ENCODE measurements at places on chromosomes 7 and 10. TPM values are rescaled to one million over a fixed set of nuclear protein-coding genes. Genes with fewer than 3 reads are reported as not detected.

Gene ZNF804B
- total RNA-seq: not detected

Gene CEP55
- 1.1 TPM for total RNA-seq

DNA sequence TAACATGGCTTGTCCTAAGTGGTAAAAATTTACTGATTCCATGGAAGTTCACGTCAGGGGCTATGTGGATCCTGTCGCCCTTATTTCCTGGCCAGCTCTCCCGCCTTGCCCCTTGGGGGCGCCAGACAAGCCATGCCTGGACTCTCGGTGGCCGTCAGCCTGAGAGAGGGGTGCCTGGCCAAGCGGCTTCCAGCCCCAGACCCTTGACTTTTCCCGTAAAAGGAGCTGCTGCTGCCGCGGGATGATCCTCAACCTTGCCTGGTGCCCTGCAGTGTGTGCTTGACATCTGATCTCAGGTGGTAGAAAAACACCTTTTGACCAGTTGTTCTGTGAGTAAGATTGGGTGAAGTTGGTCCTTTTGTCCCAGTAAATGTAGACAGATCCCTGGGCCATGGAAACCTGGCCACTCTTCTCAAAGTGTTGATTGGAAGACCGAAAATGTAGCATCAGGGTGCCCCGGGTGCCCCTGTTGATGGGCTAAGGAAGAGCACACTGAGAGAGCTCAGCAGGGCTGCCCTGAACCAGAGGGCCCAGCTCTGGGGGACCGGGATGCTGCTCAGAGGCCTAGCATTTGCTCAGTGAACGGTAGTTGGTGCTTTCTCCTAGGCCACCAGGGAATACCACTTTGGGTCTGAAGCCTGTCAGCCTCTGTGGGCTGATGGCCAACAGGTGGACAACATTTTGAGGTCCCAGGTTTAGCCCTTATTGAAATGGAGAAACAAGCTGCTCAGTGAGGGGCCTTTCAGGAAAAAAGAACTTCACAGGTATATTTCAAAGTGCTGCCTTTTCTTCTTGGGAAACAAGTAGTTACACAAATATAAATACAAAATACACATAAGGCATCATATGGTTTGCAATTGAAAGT is 162.5 kb downstream of the LRMDA start:
- DNase-seq: no peak

DNA sequence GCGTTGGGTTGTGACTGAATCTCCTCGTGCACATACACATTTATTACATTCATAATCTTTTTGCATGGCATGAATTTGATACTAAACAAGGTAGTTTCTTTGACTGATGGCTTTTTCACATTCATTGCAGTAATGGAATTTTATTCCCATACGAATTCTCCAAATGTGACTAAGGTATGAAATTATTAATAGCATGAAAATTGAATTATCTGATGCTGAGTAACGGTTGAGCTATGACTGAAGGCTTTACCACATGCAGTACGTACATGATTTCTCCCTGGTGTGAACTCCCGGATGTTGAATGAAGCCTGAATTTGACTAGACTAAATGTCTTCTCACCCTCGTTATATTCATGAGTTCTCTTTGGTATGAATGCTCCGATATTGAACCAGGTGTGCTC is 104.4 kb upstream of the C1GALT1 start:
- DNase-seq: no peak

GRCh38 chr10:43041422-43042342 is 35.2 kb upstream of the RET start:
- DNase-seq: no peak

Gene CYP2C19
- 7.8 TPM for total RNA-seq

- no peak for DNase-seq
Measured at GRCh38 chr7:148266795-148267194, 323.8 kb upstream of the C7orf33 start.

DNA sequence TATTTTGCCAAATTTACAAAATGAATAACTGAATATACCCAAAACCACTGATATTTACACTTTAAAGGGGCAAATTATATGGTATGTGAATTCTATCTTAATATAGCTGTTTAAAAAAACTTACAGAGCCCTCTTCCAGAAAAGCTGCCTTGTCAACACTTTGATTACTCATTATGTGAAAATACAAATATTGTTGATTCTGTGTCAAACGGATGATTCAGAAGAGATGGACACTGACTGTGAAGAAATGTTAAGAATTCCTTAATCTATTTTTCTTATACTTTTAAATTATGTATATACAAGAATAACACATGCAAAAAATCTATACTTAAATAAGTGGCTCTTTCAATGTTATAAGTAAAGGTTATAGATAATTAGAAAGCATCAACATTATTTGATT is 41.5 kb downstream of the SMURF1 start:
- no peak for DNase-seq

DNA sequence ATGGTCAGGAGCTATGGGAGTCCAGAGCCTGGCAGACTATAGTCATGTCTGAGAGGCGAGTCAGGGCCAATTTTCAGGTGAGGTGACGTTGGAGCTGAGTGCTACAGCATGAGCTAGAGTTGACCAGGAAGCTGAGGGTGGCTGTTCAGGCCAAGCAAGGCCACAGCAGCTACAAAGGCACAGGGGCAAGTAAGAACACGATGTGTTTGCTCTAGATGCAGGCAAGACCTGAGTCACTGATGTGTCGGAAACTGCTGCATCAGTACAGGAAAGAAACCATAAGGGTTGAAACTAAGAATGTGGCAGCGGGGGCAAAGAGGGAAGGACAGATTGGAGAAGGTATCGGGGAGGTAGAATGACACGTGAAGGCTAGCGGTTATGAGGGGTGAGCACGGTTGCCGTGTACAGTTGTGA is 11.8 kb upstream of the RRP12 start:
- DNase-seq: no peak

Gene LRRC27
- 69.5 TPM for total RNA-seq

DNA sequence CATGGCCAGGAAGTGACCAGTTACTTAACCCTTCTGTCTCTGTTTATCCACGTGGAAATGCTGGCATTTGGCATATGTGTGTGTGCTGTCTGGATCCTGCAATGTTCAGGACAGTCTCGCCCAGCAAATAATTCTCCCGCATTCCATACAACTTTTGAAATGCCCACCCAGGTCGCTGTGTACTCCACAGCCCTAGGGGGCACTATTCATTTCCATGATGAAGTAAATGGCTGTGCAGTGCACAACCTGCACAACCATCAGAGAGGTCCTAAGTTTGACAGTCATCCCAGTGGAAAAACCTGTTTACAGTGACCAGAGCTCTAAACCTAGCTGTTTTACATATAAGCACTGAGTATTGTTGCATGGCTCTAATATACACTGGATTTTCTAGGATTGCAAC is 38.1 kb downstream of the ZNF503 start:
- no peak for DNase-seq

DNA sequence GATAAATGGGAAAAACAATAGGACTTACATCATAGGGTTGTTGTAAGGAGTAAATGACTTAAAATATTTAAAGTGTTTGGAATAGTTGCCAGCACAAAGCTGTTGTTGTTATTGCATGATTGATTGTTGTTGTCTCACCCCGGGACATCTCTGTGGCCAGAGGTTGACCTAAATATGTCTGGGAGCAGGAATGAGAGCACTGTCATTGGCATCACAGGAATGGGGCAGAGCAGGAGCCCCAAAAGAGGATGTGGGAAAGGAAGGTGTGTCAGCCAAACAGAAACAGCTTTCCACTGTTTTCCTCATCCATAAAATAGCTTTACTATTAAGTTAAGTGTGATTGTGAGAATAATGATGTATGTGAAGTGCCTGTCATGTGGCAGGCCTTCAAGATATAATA is 121.6 kb downstream of the TMEM168 start:
- no peak for DNase-seq

Gene ARHGEF35
- total RNA-seq: 4.6 TPM

- no peak for DNase-seq
Measured at GRCh38 chr7:134370135-134370534, 53.4 kb upstream of the SLC35B4 start.

- DNase-seq: no peak
Measured at GRCh38 chr10:72259491-72260238, 14.1 kb upstream of the DDIT4 start.

Gene MYH16
- not detected for total RNA-seq

Gene AIMP2
- total RNA-seq: 56.8 TPM

Data from transverse colon (tissue), 4 donors.